ENCODE measurements at places on chromosomes 4 and X. TPM values are rescaled to one million over a fixed set of nuclear protein-coding genes. Genes with fewer than 3 reads are reported as not detected.
A peak's percentile ranks its signal among the peaks of the same experiment; 100 is the strongest.

SLC49A3 gene
- 0.34 TPM for total RNA-seq

FBXW7 gene
- 21.7 TPM for total RNA-seq

SPON2 gene
- total RNA-seq, result 53.5 TPM

GRCh38 chr4:157772907-157773306 is 399.9 kb downstream of the GASK1B start:
- no peak overlapping the region for H3K4me3 ChIP-seq
- no peaks in the 10 kb centered on the region for H3K4me1 ChIP-seq
- H3K36me3 ChIP-seq, result no peaks in the 10 kb centered on the region
- no peak for DNase-seq
- H3K27ac ChIP-seq, result no peak overlapping the region

DNA sequence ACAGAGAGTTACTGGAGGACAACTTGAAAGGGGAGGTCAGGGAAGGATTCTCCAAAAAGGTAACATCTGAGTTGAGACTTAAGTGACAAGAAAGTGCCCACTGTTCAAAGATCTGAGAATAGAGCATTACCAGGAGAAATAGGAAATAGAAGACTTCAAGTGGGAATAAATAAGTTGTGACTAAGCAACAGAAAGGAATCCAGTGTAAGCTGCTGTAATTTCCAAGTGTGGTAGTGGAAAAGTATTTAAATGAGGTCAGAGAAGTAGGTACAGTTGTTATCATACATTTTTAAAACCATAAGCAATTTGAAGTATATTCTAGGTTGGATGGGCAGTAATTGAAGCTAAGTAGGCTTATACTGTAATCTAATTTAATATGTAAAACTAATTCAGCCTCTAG is 211.9 kb downstream of the FBXO8 start:
- no peak overlapping the region for H3K4me3 ChIP-seq
- H3K4me1 ChIP-seq, result no peaks in the 10 kb centered on the region
- DNase-seq, result no peak
- no peaks in the 10 kb centered on the region for H3K27me3 ChIP-seq
- H3K36me3 ChIP-seq, result no peaks in the 10 kb centered on the region

- H3K27me3 ChIP-seq, result peaks cover 31% of the 10 kb centered on the region
- no peak overlapping the region for H3K27ac ChIP-seq
- no peak for DNase-seq
- H3K36me3 ChIP-seq, result no peaks in the 10 kb centered on the region
Measured at GRCh38 chrX:1466971-1467561, 14.4 kb upstream of the ASMTL start.

DNA sequence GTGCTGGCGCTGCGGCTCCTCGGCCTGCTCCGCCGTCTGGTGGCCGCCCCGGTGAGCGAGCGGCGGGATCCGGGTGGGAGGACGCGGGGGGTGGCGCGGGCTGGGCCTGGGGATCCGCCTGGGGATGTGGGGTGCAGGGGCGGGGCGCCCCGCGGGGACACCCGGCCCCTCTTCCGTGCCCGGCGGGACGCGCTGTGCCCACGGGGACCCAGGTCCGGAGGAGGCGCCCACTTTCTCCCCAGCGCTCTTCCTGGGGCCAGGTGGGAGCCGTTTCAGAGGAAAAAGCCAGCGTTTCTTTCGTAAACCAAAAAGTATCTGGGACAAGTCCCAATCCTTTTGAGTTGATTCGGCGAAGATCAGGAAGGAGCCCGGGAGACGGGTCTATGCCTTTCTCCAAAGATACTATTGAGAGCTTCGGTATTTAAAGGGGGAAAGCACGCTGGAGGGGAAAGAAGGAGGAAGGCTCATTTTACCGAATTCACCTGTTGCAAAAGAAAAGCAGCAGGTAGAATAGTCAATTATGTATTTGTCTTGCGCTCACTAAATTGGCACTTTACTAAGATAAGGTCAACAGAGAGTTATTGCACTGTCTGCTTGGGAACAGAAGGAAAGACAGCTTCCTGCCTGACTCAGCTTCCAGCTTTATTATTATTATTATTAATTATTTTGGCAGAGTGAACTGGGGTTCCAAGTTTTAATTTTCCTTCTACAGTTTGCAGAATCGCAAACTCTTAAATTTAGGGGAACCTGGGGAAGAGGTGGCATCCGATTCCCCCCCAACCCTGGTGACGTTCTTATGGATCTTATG is 81.5 kb upstream of the CD99 start:
- peak overlapping the region; percentile 91 for H3K4me3 ChIP-seq
- H3K36me3 ChIP-seq, result peaks cover 17% of the 10 kb centered on the region
- no peak for DNase-seq
- peaks cover 24% of the 10 kb centered on the region for H3K4me1 ChIP-seq

GRCh38 chr4:148376151-148376550 is 66.1 kb downstream of the NR3C2 start:
- no peak overlapping the region for H3K27ac ChIP-seq
- H3K4me3 ChIP-seq, result no peak overlapping the region
- no peaks in the 10 kb centered on the region for H3K36me3 ChIP-seq
- H3K27me3 ChIP-seq, result no peaks in the 10 kb centered on the region
- no peak for DNase-seq
- no peaks in the 10 kb centered on the region for H3K4me1 ChIP-seq

DNA sequence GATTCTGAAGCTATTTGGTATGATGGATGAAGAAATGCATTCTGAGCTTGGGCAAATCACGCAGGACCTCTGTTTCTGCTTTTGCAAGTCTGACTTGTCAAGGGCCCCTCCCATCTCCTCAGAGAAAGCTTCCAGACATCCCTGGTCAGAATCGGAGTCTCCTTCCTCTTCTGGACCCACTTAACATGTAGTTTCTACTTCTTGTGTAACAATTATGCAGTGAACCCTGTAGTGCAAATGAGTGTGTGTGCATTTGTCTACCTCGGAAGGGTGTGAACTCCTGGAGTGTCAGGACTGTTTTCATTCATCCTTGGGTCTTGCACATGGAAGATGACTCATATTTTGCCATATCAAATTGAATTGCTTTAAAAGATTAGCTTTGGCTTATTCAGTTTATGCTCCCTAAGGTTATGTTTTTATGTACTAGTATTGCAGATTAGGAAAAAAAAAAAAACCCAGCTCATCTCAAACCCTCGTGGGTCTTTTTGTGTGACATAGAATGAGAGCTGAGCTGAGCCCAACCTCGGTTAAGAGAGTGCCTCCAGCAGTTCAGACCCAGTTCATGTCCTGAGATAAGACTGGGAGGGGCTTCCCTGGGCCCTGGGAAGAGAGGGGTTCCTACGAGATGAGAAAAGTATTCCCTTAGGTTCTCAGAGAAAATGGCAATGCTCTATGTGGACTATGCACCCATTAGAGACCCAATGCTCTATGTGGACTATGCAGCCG is 61.1 kb upstream of the RPL34 start:
- H3K36me3 ChIP-seq, result no peaks in the 10 kb centered on the region
- H3K4me3 ChIP-seq, result no peak overlapping the region
- no peak overlapping the region for H3K27ac ChIP-seq

- H3K27me3 ChIP-seq, result no peaks in the 10 kb centered on the region
- H3K36me3 ChIP-seq, result no peaks in the 10 kb centered on the region
- H3K27ac ChIP-seq, result no peak overlapping the region
- peaks cover 24% of the 10 kb centered on the region for H3K4me1 ChIP-seq
- DNase-seq, result no peak
Measured at GRCh38 chr4:146382194-146382593, 139.5 kb downstream of the SLC10A7 start.

DNA sequence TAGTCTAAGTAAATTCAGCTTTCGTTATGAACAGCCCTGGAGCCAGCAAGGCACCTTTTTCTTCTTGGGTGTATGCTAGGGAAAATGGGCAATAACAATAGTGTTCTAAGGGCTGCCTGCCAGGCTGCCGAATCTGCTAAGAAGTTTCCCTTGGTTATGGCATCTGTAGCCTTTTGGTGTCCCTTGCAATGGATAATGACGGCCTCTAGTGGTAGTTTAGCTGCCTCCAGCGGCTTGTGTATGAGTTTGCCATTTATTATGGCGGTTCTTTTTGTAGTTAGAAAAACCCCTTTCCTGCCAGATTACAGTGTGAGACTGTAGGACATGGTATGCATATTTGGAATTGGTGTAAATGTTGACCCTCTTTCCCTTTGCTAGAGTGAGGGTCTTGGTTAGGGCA is 78.9 kb upstream of the SPIN4 start:
- no peaks in the 10 kb centered on the region for H3K27me3 ChIP-seq
- no peak for DNase-seq
- H3K36me3 ChIP-seq, result no peaks in the 10 kb centered on the region
- H3K4me1 ChIP-seq, result no peaks in the 10 kb centered on the region
- H3K4me3 ChIP-seq, result no peak overlapping the region

- no peak overlapping the region for H3K27ac ChIP-seq
- no peaks in the 10 kb centered on the region for H3K36me3 ChIP-seq
- H3K4me1 ChIP-seq, result no peaks in the 10 kb centered on the region
- DNase-seq, result no peak
Measured at GRCh38 chr4:115259642-115260041, 146.2 kb upstream of the NDST4 start.
